MCF 10A (cell line): ENCODE measurements at places on chromosomes 1 and 21.
A peak's percentile ranks its signal among the peaks of the same experiment; 100 is the strongest.

GRCh38 chr1:171298696-171299095, 15.3 kb upstream of the FMO4 start:
- DNase-seq: no peak

GRCh38 chr1:217881607-217882332, 250.6 kb downstream of the SPATA17 start:
- DNase-seq: no peak

GRCh38 chr21:45939521-45940045, 42.0 kb upstream of the COL6A1 start:
- DNase-seq: no peak

DNA sequence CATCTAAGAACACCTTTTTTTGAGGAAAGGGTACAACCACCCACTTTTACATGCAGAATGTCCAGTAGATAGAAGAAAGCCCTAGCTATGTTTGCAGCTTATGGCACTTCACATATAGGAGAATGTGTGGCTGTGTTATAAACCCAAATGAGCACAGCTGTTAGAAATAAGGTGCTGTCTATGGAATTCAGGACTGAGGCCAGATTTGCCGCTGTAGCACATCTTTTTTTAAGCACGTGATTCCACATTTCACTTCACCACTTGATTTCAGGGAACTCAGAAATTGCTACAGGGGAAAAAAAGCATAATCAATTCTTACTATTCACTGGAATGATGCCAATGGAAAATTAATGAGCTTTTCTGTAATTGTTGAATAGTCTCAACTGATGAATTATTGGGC, 147.2 kb upstream of the ADAMTS5 start:
- DNase-seq: no peak

DNA sequence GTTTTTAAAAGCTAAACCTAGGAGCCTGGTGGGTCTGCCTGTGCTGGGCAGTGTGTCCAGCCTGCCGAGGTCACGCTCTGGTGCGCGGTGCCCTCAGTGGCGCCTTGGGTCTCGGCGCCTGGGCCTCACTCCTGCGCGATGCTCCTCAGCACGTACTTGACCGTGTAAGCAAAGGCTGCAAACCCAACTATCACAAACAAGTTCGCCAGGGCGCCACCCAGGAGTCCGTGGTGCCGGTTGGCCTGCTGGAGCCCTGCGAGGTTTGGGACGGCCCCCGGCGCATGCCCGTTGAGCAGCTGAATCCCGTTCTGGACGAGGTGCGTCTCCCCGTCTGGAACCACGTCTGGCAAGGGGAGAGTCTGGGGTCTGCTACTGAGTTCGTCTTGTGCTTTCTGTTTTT, 8.6 kb upstream of the C1QTNF12 start:
- no peak for DNase-seq

- DNase-seq: peak; percentile 90
Measured at GRCh38 chr1:152189657-152190442, 30.8 kb upstream of the RPTN start.

DNA sequence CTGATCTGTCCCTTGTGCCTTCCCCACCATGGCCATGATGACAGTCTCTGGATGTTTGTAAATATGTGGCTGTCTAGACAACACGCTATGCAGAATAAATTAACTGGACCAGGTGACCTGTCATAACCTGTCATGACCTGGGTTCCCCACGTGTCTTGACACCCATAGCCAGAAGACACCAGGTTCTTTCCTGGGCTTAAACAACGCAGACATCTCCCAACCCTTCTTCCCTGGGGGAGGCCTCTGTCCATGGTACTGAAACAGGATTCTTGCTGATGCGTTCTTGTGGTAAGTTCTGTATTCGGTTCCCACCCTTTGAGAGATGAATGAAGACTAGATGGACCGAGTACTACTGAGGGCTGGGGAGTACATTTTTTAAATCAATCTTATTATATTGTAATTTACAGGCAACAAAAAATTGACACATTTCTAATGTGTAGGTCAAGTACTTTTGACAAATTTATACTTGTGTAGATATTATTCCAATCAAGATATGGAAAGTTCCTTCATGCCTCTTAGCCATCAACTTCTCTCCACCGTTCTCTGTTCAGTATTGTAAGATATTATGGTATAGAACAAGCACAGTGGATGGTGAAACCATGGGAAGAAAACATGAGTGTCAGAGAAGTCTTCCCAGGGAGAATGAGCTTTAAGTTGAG, 738.8 kb downstream of the PTPRU start:
- DNase-seq: peak; percentile 54

DNA sequence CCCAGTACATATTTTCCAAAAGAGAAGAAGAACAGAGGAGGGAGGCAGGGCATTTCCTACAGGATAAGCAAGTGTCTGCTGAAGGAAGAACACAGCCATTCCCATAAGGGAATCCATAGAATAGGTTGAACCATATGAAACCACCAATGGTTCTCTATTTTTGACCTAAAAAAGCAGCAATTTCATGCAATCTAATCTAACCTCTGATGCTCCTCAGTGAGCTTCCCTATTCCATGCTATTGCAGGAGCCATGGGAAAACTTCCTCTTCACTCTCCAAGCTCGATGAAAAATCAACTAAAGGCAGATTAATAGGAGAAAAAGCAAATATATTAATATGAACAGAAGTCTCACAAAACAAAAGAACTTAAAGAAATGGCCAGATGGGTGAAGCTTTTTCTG, 50.5 kb downstream of the SIPA1L2 start:
- DNase-seq: no peak

GRCh38 chr1:235450433-235450832, 53.8 kb downstream of the B3GALNT2 start:
- no peak for DNase-seq

- no peak for DNase-seq
Measured at GRCh38 chr21:28298251-28298672, 694.4 kb downstream of the LTN1 start.

GRCh38 chr1:247118946-247119446, 14.8 kb upstream of the ZNF669 start:
- DNase-seq: peak; percentile 33

DNA sequence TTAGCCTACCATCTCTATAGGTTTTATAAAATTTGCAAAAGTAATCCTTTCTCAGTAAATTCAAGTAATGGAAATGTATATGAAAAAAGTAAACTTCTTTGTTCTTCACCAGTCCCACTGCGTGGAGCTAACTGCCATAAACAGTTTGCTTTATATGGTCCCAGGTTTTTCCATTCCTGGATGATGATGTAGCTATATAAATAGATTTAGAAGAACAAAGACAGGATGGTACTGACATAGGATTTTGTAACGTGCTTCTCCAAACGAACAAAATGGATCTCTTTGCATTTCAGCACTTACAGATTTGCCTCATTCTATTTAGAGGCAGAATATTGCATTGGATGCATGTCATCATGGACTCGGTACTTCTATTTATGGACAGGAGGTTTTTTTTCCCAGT, 57.3 kb downstream of the SMYD2 start:
- no peak for DNase-seq

DNA sequence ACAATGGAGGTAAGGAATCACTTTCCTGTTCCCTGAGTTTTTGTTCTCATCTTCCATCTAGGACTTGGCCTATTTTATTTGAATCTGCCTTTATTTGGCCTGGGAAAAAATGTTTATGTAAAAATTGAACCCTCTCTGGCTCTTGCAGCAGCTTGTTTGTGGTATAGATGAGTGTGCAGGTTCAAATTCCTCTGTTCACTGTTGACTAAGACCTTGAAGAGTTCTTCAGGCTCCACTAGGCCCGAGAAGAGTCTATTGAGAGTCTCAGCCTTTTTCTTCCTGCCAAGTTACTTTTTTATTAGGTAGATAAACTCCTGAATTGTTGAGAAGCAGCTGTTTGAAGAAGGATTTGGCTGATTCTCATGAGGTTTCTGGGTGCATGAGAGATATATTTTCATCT, 248.8 kb upstream of the ADGRL2 start:
- no peak for DNase-seq

- DNase-seq: peak; percentile 84
Measured at GRCh38 chr21:34029743-34030528, 43.4 kb upstream of the MRPS6 start.

DNA sequence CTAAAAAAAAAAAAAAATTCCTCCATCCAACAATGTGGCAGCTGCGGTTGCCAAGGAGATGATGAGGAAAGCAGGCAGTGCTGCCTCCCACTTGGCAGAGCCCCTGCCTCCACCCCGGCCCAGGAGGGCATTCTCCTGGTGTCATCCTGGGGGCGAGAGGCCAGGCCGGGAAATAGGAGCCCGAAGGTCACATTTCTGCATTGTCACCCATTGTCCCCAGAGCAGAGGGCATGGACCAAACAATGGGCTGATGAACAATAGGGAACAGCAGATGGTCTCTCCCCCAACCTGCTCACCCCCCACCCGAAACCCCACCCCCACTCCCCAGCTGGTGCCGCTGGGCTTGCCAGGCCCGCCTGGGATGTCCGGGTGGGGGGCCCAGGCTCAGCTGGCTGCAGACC, 37.3 kb downstream of the CAMK2N1 start:
- no peak for DNase-seq

DNA sequence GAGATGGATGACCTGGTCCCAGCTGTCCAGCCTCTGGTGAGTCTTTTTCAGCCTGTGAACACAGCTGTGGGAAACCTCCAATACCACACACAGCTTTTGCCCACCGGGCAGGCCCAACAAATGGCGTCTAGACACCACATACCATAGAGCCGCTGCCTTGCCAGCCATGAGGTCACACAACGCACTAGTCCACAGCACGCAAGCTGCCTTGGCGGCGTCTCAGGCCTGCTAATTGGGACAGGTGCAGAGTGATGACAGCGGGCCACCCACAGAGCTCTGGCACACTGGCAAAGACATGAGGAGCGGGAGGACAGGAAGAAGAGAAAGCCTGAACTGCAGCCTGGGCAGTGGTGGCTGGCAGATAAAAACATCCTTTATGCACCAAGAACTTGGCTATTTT, 125.5 kb downstream of the ADAMTS1 start:
- no peak for DNase-seq

GRCh38 chr1:185559684-185560331, 174.4 kb upstream of the HMCN1 start:
- DNase-seq: peak; percentile 70

DNA sequence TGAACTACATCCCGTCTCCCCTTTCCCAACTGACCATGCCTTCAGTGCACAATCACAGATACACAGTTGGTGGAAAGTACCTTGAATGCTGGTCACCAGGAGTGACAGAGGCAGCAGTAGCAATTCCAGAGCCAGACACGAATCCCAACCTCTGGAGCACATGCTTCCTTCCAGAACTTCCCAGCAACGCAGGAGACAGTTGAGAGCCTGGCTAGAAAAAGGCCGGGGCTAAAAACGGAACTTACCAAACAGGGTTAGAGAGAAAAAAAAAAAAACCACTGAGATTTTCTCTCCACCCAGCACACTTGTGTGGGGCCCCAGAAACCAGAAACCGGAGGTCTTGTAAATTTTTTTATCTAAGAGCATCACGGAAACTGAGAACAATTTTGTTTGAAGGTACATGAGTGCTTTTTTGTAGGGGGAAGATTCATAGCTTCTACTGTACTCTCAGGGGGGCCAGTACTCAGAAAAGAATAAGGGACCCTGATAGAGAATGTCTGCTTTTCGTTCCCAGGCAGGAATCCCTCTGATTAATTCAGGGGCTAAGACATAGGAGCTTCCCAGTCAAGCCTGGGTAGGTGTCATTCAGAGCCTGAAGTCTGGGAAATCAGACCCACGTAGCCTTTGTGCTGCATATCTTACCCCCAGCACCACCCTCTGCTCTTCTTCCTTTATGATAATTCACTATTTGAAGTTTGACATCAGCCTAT, at the start of gene CD48:
Gene CD48, minus strand, starts transcription at position 221 of the 710 bp plus-strand sequence. Its CDS starts 59 bp downstream, at position 162.
- no peak for DNase-seq

DNA sequence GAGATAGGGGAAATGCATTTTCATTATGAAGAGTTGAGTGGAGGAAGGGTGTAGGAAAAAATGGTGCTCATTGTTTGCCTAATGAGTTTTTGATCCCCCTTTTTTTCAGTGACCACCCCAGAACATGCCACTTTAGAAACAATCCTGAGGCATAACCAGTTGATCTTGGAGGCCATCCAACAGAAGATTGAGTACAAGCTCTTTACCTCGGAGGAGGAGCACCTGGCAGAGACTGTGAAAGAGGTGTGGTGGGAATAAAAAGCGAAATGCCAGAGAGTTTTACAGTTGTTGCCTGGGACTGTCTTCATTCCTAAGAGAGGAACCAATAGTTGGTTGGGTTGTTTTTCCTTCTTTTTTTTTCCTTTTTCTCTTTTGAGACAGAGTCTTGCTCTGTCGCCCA, 54.3 kb upstream of the EPHA8 start:
- DNase-seq: peak; percentile 14

- no peak for DNase-seq
Measured at GRCh38 chr1:30817077-30817438, 59.5 kb upstream of the LAPTM5 start.

- no peak for DNase-seq
Measured at GRCh38 chr1:53694718-53695091, 44.3 kb downstream of the GLIS1 start.

DNA sequence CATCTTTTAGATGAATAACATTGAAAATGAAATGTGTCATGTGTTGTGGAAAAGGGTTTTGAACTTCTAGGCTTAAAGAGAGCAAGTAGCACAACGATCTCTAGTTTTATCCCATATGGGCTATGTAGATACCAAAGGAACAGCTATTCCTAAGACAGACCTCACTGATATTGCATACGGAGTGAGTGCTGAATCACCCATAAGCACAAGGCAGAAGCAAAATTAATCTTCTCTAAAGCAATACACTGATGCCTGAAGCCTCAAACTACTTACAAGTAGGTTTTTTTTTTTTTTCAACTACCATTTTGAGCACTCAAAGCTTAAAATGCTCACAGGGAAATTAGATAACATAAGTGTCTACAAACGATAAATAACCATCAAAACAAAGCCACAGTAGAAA, 5.0 kb upstream of the KMO start:
- no peak for DNase-seq

GRCh38 chr1:110615548-110616130, 9.5 kb upstream of the KCNA2 start:
- DNase-seq: peak; percentile 76

DNA sequence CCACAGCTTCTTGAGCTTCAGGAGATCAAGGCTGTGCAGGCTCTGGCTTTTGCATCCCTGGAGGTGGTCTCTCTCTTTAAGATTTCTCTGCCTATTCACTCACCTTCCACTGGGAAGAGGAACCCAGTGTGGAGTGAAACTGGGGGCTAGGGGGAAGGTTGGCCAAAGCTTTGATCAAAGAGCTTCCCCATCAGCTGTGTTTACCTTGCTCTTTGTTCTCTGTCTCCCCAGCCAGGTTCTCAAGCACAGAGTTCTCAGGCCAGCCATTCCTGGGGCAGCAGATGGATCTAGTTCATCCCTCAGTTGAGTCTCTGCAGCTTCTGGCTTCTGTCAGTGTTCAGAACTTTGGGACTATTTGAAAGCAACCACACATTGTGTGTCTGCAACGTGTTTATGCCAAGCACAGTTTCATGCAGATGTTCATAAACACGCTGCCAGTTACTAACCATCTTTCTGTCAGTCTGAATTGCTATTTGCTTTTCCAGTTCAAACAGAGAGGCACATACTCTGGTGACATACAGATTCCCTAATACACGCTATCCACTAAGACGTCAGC, 17.2 kb upstream of the MRPS14 start:
- no peak for DNase-seq

GRCh38 chr1:32992489-32993323, 28.1 kb upstream of the RNF19B start:
- DNase-seq: peak; percentile 94
